ENCODE measurements at places on chromosomes 2 and 18. TPM values are rescaled to one million over a fixed set of nuclear protein-coding genes. Genes with fewer than 3 reads are reported as not detected.

Gene ZDBF2
- total RNA-seq, result 4.2 TPM

Gene FAM161A
- 2.0 TPM for total RNA-seq

Gene SGPP2
- not detected for total RNA-seq

Gene RBFA
- 38.9 TPM for total RNA-seq

DNA sequence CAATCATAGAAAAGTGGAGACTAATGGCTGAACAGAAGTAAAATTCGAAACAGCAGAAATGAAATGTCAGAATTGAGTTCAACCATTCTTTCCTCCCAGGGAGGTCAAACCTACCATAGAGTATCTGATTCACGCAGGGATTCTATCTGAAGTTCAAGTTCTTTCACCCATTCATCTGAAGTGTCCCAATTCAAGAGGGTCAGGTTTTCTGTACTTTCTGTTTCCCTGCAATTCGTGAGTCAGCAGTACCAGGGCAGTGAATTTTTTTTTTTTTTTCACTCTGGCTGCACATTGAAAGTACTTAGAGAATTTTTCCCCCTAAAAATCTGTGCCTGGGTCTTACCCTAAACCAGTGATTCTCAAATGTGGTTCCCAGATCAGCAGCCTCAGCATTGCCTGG, 40.9 kb upstream of the CCDC88A start:
- H3K27me3 ChIP-seq, result no peaks in the 10 kb centered on the region
- no peak overlapping the region for H3K4me3 ChIP-seq
- no peaks in the 10 kb centered on the region for H3K4me1 ChIP-seq
- no peaks in the 10 kb centered on the region for H3K36me3 ChIP-seq
- DNase-seq, result no peak

DNA sequence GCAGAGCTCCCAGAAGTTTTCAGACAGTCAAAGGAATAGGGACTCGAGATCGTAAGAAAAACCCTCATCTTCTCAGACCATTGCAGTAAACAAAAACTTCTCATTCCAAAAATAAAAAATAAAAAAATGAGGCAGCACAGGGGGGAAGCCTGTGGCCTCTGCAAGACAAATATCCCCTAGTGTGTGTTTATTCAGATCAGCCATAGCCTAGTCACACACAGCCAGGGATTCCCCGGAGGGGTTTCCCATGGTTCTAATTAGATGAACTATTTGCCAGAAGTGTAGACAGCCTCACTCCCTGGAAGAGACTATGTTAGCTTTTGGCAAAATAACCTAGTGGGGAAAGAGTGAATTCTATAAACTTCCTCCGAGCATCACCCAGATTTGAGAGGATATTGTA, 122.9 kb upstream of the KLF7 start:
- H3K27me3 ChIP-seq, result no peaks in the 10 kb centered on the region
- H3K4me3 ChIP-seq, result no peak overlapping the region
- no peak for DNase-seq
- peaks cover 21% of the 10 kb centered on the region for H3K4me1 ChIP-seq
- H3K27ac ChIP-seq, result no peak overlapping the region

DNA sequence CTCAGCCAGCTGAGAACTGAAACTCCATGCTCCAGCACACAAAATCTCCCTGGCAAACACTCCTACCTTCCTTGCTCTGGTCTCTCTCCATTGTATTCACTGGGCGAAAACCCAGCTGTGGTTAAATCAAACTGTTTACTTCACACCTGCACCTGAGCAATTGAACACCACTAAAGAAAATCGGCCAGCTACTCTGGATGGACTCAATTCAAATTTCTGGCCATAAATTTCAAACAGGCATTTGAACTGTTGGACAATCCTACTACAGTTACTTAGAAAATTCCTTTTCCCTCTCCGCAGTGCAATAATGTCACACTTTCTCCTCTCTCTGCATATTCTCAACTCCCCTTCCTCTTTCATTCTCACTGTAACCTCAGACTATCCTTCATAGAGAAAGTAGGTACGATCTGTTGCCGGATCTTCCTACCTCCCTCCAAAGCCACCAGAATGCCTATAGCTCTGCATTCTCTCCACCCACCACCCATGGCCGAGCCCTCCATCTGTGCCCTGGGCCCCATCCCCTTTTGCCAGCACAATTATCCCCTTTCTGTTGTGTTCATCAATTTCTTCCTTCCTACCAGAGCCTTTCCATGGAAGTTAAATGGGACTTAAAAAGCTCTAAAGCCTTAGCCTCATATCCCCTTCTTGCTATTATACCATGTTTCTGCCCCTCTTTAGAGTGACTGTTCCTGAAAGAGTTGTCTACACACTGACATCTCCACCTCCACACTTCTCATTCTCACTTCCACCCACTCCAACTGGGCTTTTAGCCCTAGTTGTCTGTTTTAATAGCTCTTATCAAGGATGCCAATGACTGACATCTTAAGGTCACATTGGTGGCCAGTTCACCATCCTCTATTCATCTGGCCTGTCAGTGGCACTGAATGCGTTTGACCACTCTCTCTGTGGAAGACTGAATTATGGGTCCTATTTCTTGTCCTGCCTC, 127.5 kb upstream of the SLC1A4 start:
- no peak for DNase-seq
- H3K27me3 ChIP-seq, result no peaks in the 10 kb centered on the region
- no peak overlapping the region for H3K27ac ChIP-seq
- no peak overlapping the region for H3K4me3 ChIP-seq
- peaks cover 48% of the 10 kb centered on the region for H3K4me1 ChIP-seq
- H3K36me3 ChIP-seq, result no peaks in the 10 kb centered on the region

- H3K4me3 ChIP-seq, result no peak overlapping the region
- no peak overlapping the region for H3K27ac ChIP-seq
- no peaks in the 10 kb centered on the region for H3K4me1 ChIP-seq
Observed at GRCh38 chr2:141301551-141301950, 829.3 kb downstream of the LRP1B start.

GRCh38 chr18:35386600-35387100, 9.5 kb upstream of the ZNF396 start:
- no peaks in the 10 kb centered on the region for H3K36me3 ChIP-seq
- H3K4me1 ChIP-seq, result no peaks in the 10 kb centered on the region
- H3K27ac ChIP-seq, result no peak overlapping the region
- no peak overlapping the region for H3K4me3 ChIP-seq

GRCh38 chr2:53484531-53484930, 283.1 kb upstream of the CHAC2 start:
- no peaks in the 10 kb centered on the region for H3K27me3 ChIP-seq
- H3K4me3 ChIP-seq, result no peak overlapping the region
- DNase-seq, result no peak

DNA sequence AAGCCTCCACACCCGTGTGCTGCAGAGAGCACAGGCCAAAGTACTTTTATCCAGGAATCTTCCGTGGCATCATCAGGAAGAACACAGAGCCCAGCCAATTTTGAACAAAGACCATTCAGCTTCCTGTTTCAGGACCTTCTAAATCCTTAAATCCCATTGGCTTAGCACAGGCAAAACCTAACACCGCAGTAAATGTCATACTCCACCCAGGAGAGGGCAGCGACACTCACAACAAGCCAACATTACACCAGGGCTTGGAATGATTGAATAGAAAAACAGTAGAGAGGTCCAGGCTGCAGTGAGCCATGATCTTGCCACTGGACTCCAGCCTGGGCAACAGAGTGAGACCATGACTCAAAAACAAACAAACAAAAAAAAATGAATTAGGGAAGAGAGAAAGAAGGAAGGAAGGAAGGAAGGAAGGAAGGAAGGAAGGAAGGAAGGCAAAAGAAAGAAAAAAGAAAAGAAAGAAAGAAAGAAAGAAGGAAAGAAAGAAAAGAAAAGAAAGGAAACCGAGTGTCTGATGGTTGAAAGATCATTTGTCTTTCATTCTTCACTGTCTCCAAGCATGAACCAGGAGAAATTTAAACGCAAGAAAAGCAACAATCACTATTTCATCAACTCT, 144.6 kb upstream of the SATB2 start:
- H3K4me3 ChIP-seq, result no peak overlapping the region
- DNase-seq, result peak; percentile 13
- no peaks in the 10 kb centered on the region for H3K4me1 ChIP-seq
- H3K27ac ChIP-seq, result no peak overlapping the region

All from PC-3 (cell line).